Vagina (tissue), 2 donors: ENCODE measurements at places on chromosomes 1 and 21.

DNA sequence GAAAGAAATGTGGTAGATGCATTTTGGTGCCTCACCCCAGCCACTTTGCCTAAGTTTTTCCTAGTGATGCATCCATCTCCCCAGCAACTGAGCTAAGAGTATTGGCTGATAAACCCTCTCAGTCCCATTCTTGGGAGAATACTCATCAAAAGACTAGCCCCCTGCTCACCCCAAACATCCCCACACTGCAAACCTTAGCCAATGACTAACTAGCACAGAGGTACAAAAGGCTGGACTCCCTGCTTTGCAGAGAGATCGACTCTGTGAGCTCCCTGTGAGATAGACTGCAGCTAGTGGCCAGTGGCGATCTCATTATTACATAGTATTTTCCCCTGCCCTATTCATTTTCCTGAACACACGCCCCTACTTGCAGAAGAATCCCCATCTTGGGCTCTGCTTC, 155.3 kb downstream of the HHIPL2 start:
- no peak for DNase-seq

DNA sequence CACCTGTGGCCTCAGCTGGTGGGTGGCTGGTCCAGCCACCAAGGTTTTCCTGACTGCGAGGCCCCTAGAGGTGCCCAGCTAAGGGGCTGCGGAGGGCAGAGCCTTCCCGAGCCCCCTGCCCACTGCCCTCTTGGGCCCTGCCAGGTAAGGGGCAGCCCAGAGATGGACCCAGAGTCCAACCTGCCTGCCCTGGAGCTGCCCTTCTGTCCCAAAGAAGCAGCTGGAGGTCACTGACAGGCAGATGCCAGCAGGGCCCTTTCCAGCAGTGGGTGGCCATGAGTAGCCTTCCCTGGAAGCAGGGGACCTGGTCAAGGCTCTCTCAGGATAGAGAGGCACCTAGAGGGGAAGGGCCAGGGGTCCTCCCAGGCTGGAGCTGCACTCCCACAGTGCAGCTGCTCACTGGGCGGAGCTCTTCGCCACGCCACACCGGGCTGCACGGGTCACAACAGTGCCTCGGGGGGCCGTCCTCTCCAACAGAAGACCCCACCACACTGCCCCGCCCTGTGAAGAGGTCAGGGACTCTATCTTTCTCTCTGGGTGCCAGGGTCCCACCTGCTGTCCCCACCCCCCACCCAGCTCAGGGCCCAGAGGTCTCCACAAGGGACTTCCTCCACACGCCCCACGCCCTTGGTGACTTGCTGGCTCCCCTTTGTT, 10.9 kb upstream of the GNB1 start:
- DNase-seq: no peak

DNA sequence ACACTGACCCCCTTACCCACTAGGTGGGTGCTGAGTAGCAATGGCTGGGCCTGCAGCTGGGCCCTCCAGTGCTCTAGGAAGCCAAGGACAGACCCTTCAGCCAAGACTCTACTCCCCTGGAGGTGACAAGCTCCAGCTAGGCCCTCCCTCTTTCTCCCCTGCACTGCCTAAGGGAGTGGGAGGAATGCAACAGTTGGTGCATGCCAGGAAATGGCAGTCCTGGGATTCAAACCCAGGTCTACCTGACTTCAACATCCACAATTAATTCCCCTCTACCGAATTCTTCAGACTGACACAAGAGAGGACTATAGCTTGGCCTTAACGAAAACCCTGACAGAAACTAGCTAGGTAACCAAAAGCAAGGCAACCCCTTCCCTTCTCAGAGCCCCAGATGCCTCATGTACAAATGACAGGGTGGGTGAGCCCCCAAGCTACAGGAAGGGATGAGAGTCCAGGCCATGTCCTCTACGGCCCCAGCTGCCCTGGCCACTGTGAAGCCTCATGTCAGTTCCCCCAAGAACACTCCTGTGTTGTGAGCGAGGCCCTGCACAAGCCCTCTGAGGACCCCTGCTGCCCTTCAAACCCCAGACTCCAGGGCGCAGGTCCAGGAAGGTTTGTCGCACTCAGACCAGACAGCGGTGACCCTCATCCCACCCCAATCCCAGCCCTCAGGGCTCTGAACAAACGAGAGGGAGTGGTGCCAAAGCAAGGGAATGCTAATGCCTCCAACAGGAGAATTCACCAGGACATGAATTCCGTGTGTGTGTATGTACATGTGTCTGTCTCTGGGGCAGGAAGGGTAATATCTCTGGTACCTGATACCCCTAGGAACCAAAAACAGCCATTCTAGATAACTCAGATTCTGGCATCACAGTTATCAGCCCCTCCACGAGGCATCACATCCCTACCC, 92.3 kb downstream of the MRPL37 start:
- DNase-seq: no peak

DNA sequence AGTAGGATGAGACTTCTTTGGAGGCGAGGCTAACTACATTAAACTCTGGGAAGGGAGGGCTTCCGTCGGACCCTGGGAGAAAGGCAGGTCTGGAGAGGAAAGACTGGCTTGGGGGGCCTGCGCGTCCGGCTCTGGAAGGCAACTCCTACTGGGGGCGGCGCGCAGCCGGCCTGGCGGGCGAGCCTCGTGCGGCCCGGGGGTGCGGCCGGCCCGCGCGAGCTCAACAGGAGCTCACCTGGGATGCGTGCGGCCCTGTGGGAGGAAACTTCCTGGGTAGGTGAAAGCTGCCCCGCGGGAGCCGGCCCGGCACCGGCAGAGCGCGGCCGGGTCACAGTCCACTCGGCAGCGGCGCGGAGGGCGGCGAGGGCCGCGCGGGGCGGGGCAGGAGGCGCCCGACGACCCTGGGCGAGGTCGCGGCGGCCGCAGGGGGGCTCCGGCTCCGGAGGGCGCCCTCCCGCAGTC, 449 bp downstream of the EPS15 start:
- no peak for DNase-seq

- DNase-seq: no peak
These were observed 7.6 kb downstream of the CDKN2C start for GRCh38 chr1:50977575-50978143.
